ENCODE measurements at places on chromosomes 6 and 20. TPM values are rescaled to one million over a fixed set of nuclear protein-coding genes. Genes with fewer than 3 reads are reported as not detected.

GRCh38 chr20:58498470-58499068 lies 16.6 kb downstream of the APCDD1L start:
- H3K36me3 ChIP-seq = no peaks in the 10 kb centered on the region
- no peaks in the 10 kb centered on the region for H3K27me3 ChIP-seq
- H3K4me1 ChIP-seq = no peaks in the 10 kb centered on the region

DNA sequence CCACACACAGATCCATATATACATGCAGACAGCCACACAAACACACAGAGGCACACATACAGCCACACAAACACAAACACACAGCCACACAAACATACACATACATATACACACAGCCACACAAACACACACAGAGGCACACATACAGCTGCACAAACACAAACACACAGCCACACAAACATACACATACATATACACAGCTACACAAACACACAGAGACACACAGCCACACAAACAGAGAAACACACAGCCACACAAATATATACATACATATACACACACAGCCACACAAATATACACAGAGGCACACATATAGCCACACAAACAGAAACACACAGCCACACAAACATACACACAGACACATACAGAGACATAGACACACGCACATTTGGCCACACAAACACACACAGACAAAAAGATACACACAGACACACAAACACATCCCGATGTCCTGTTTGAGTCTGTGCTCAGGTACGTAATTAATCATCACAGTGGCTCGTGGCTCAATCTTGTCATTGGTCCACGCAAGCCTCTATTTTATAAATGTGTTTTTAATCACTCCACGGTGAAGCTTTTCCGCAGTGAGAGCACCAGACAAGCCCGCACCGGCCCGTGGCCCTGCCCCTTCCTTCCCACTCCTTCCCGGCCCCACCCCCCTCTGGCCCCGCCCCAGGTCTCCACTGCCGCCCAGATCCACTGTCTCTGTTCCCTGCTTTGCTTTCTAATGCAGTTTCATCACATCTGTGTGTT lies 135.3 kb downstream of the CDH4 start:
- no peaks in the 10 kb centered on the region for H3K36me3 ChIP-seq
- no peaks in the 10 kb centered on the region for H3K4me1 ChIP-seq
- no peak for DNase-seq
- no peak overlapping the region for H3K27ac ChIP-seq

- no peaks in the 10 kb centered on the region for H3K36me3 ChIP-seq
- no peaks in the 10 kb centered on the region for H3K27me3 ChIP-seq
- no peak overlapping the region for H3K4me3 ChIP-seq
- DNase-seq = no peak
These were observed 10.6 kb upstream of the PROKR2 start for GRCh38 chr20:5327356-5327755.

DNA sequence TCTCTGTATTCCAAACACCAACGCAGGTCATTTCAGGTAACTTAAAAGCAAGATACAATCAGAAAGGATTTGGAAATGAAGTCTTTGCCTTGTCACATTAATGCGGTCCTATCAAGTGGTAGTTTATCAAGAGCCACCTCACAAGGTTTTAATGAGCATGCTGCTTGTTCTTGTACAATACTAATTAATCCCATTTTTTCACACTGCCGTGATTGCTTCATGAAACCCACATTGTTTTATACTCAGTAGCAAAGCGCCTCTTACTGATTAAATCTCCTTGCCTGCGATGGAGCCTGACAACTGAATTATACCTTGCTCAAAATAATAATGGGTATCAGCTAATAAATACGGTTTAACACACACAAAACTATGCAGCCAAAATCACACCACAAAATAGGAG lies 234.1 kb upstream of the TSHZ2 start:
- H3K36me3 ChIP-seq = no peaks in the 10 kb centered on the region
- no peak overlapping the region for H3K27ac ChIP-seq
- no peaks in the 10 kb centered on the region for H3K4me1 ChIP-seq
- no peak for DNase-seq
- no peak overlapping the region for H3K4me3 ChIP-seq

DNA sequence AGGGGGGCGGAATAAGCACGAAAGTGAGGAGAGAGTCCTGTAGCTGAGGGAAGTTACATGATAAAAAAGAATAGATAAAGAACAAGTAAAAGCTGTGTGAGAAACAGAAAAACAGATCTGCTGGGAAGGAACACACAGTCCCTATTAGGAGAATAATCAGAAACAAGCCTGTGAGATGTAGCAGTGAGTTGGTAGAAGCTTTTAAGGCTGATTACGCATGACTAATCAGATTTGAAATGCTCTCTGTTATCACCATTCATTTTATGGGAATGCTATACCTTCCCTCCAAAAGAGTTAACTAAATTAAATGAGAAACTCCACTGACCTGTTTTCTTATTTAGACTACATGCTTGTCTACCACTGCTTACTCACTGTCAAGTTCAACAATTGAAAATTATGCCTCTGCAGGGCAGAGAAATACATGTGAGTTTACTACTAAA lies 15.8 kb downstream of the REPS1 start:
- H3K4me1 ChIP-seq = peaks cover 38% of the 10 kb centered on the region
- no peak for DNase-seq
- no peaks in the 10 kb centered on the region for H3K36me3 ChIP-seq
- H3K4me3 ChIP-seq = no peak overlapping the region

GRCh38 chr6:72865467-72865866 lies 243.6 kb downstream of the KCNQ5 start:
- H3K27ac ChIP-seq = no peak overlapping the region
- H3K4me3 ChIP-seq = no peak overlapping the region
- no peaks in the 10 kb centered on the region for H3K36me3 ChIP-seq
- H3K27me3 ChIP-seq = no peaks in the 10 kb centered on the region

GRCh38 chr6:71527886-71528285 lies 239.3 kb downstream of the OGFRL1 start:
- H3K27ac ChIP-seq = no peak overlapping the region
- H3K27me3 ChIP-seq = no peaks in the 10 kb centered on the region
- no peak overlapping the region for H3K4me3 ChIP-seq

Gene POM121L2
- total RNA-seq = not detected

GRCh38 chr6:162294029-162294428 lies 433.5 kb downstream of the PRKN start:
- H3K4me3 ChIP-seq = no peak overlapping the region
- no peaks in the 10 kb centered on the region for H3K4me1 ChIP-seq
- DNase-seq = no peak
- H3K27ac ChIP-seq = no peak overlapping the region
- H3K27me3 ChIP-seq = no peaks in the 10 kb centered on the region

Gene MYT1
- total RNA-seq = 0.12 TPM

GRCh38 chr6:157954150-157955117 lies 27.2 kb upstream of the SYNJ2 start:
- no peak overlapping the region for H3K27ac ChIP-seq
- no peaks in the 10 kb centered on the region for H3K4me1 ChIP-seq
- no peaks in the 10 kb centered on the region for H3K36me3 ChIP-seq
- peaks cover 4% of the 10 kb centered on the region for H3K27me3 ChIP-seq

DNA sequence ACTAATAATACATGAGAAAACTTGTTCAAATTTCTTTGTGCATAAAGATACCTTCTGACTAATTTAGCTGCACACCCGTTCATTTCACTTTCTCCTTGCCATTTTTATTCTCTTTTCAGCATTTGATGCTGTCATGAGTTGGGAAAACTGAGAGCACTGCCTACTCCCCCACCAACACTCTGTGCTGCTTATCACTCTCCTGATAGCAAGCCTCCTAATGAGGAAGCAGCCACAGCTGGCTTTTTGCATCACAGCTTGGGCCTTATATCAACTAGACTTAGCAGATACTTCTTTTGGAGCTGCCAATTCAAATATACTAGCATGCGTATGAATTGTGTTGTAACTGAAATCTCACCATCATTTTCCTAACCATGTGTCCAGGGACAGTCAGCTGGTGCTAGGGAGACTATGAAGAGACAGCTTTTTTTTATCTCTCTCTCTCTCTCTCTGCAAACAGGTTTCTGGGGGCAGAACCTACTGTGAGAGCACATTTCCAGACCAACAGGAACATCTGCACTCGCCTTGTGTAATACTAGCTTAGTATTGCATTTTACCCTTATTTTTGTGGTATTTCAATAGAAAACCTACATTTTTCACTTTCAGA lies 699.0 kb downstream of the KHDRBS2 start:
- H3K27ac ChIP-seq = no peak overlapping the region
- DNase-seq = no peak
- H3K36me3 ChIP-seq = no peaks in the 10 kb centered on the region
- no peaks in the 10 kb centered on the region for H3K4me1 ChIP-seq

Gene SLC52A3
- 3.6 TPM for total RNA-seq

DNA sequence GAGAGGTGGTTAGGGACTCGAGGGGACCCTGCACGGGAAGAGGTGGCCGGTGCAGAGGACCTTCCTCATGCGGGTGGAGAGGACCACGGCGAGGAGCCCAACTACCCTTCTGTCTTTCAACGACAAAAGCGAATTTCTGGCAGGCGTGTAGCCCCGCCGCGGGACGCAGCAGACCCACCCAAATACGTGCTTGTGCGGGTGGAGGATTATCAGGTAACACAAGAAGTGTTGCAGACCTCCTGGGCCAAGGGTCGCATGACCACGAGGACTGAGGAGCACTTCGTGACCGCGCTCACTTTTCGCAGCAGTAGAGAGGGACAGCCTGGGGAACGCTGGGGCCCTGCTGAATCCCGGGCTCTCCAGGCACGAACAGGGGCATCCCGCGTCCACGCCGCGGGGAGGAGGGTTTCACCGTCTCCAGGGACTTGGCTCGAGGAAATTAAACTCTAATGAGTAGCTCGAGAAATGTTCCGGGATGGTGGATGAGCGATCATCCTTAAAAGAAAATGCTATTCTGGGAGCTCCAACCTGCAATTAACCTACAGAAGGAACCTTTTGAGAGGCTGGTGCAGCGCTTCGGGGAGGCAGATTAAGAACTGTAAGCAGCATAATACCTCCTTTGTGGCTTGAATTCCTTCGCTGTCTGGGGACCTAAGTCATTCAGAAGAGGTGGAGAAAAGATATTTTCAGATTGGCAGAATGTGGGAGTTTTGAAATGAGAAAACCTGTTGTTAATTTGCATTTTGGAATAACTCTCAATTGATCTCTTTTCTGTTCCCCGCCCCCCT lies 804 bp downstream of the C6orf141 start:
- H3K4me1 ChIP-seq = peaks cover 13% of the 10 kb centered on the region
- peak overlapping the region; percentile 42 for H3K4me3 ChIP-seq
- no peak for DNase-seq
- H3K36me3 ChIP-seq = no peaks in the 10 kb centered on the region
- H3K27me3 ChIP-seq = peaks cover 21% of the 10 kb centered on the region

Gene TGM2
- total RNA-seq = 562 TPM

DNA sequence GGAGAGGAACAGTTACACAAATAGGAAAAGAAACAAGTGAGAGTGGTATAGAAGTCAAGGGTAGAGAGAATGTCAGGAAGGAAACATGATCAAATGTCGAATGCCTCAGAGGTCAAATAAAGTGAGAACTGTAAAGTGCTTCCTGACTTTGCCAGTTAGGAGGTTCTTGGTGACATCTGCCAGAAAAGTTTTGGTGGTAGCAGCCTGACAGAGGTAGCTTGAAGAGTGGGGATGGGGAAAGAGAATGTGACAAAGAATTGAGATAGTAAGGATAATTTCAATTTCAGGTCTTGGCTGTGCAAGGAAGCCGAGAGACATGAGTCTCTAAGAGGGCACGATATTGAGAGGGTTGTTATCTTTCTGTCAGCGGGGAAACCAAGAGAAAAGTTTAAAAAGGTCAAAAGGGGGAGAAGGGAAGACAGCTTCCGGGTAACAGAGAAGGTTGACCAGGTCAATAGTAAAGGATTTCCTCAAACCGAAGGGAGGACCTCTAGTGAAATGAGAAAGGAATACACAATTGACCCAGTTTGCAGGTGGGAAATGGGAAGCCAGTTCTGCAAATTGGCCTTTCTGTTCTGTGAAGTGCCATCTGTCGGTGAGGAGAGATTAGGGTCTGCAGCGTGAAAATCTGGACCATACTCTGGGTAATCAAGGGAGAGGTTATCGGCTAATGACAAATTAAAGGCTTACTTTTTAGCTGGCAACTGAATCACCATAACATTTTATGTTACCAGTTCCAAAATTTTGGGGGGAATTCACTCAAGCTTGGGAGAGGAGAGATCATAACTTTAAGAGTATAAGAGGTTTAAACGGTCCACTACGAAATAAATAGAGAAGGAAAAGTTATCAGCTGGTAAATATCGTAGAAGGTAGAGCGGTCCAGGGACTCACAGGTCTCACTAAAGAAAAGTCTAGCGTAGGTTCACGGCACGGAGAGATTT lies 973 bp upstream of the BRD2 start:
- H3K27me3 ChIP-seq = no peaks in the 10 kb centered on the region
- peak overlapping the region; percentile 74 for H3K4me3 ChIP-seq
- DNase-seq = no peak
- peaks cover 4% of the 10 kb centered on the region for H3K36me3 ChIP-seq
- H3K27ac ChIP-seq = peak overlapping the region; percentile 99
- peaks cover 17% of the 10 kb centered on the region for H3K4me1 ChIP-seq

Gene FAM217A
- not detected for total RNA-seq

Gene ZSCAN23
- total RNA-seq = 2.2 TPM

DNA sequence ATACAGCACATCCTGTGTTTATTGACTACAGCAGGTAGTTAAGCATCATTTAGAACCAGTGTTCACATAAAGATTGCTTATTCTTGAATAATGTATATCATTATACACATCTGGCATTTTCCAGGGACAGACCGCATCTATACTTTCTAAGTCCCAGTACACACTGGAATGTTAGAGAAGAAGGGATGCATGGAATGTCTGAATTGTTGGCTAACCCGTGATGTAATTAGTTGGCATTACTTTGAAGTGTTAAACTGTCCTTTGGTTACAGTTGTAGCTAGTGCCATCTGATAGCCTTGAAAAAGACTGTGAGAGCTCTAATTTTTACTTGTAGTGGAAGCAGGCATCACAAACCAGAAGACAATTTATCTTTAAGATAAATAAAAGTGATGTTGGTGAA lies 29.8 kb upstream of the MCHR2 start:
- no peak for DNase-seq
- no peaks in the 10 kb centered on the region for H3K36me3 ChIP-seq
- H3K27me3 ChIP-seq = no peaks in the 10 kb centered on the region
- H3K4me3 ChIP-seq = no peak overlapping the region

DNA sequence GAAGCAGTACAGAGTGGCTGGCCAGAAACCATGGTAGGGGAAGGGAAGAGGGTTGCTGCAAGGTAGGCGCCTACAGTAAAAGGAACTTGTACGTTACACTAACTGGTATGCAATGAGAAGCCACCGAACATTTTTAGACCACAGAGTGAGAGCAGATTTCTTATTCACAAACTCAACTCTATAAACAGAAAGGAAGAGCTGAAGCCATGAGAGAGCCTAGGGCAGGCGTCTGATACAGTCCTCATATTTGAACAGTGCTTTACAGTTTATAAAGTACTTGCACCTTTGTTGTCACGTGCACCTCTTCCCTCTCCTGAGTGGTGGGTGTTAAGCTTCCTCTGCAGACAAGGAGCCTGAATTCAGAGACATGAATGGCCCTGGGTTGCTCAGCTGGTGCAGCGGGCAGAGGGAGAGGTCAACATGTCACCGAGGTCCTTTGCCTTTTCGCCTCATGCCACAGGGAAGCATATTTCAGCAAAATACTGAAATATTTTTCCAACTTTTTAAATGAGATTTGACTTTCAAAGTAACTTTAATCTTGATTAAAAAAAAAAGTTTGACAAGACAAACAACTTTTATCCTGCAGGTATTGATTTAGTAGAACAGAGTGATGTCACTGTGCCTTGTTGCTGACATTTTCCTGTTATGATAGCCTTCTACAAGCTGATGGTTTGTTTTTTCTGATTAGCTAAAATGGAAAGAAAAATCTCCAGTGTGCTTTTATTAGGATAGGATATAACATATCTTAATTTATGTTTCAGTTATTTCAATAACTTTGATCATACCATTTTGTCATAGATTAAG lies 23.8 kb downstream of the UST start:
- H3K4me1 ChIP-seq = peaks cover 7% of the 10 kb centered on the region
- no peak overlapping the region for H3K4me3 ChIP-seq
- no peaks in the 10 kb centered on the region for H3K36me3 ChIP-seq
